NCI-H345 (cell line): ENCODE measurements at places on chromosomes 1 and 21.

GRCh38 chr1:60025552-60025951 is 48.0 kb downstream of the C1orf87 start:
- no peak for DNase-seq

- DNase-seq: no peak
Measured at GRCh38 chr1:232283864-232284263, 346.1 kb downstream of the SIPA1L2 start.

DNA sequence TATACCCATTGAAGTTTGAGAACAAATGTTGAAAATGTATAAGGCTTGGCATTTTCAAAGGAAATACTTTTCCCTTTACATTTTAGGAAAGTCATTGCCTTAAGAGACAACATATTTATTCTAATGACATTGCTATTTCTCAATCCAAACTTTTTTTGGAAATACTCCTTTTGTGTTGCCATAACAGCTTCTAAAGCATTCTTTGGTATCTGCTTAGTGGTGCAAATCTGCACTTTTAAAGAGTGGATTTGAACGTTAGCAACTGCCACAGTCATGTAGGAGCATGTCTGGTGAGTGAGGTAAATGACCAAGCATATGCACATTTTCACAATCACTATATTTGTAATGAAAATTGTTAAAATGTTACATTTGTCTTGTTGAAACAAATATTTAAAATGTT is 124.4 kb upstream of the GORAB start:
- DNase-seq: no peak

- no peak for DNase-seq
Measured at GRCh38 chr1:175885326-175885725, 141.9 kb upstream of the TNR start.

DNA sequence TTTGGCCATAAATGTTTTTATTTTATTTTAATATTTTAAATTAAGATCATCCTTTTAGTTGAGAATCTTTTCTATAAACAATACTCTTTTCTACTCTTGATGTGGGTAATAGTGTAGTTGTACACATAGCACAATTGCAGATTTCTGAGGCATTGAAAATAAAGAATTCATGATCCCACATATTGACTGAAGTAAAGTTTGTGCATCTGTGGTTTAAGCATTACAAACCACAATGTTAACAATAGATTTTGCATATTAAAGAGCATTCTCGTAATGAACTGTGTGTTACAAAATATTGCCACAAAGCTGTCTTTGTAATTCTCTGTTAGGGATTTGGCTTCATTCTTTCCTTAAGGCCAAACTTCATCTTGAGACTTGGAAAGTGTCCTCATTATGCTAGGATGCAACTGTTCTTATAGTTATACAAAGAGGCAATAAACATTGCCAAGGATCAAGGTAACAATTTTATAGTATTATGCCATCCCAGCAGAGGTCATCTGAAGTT is 256.8 kb downstream of the OLFM3 start:
- no peak for DNase-seq

DNA sequence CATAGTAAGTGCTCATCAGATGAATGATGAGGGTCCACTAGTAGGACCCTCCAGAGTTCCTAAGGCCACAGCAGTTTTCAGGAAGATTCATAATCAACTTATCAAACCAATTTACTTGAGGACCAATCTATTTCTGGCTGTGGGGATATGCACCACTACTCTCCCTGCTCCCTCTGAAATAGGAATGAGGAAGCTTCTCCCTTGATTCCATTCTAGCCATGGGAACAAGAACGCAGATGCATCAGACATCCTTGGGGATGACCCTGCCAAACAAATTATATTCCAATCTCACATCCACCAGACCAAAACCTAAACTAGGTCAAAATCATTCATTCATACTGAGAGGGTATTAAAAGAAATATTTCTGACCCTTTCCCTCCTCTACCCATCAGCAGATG is 31.5 kb downstream of the JAK1 start:
- no peak for DNase-seq
